ENCODE measurements at places on chromosomes 3 and 15. TPM values are rescaled to one million over a fixed set of nuclear protein-coding genes. Genes with fewer than 3 reads are reported as not detected.

- no peak for DNase-seq
Measured at GRCh38 chr15:79522656-79523055, 90.5 kb downstream of the MINAR1 start.

DNA sequence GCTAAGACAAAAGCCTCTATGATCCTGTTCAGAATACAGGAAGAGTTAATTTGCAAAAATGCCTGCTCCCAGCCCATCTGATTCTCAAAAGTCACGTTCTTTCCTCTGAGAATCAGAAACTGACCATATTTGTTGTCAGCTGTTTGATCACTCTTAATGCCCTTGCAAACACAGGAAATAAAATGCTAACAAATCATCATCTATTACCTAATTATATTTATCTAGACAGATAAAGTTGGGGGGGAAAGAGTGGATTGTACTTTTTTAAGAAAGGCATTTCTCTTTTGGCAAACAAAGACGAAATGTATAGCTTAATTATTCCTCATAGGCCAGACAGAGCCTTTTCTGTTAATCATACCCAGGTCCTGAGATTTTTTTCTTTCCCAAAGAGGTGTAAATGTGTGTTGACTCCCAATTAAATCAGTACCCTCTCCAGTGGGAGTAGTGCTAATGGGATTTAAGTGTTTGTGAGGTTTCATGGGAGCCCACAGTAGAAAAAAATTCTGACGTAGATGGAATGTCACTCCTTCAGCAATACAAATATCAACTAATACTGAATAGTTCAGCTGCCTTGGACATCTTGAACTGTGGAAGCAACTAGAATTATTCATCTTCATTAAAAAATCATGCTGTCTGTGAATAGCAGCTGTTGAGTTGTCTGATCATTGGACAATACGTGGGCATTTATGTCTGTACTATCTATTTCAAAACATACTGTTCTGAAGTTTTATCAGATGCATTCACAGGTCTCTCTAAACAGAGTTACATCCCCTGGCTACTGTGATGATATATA, 22.5 kb upstream of the BNIP2 start:
- no peak for DNase-seq

GRCh38 chr15:98744506-98744905, 96.2 kb downstream of the IGF1R start:
- no peak for DNase-seq

GRCh38 chr15:68249058-68249713, 19.7 kb upstream of the CLN6 start:
- no peak for DNase-seq

DNA sequence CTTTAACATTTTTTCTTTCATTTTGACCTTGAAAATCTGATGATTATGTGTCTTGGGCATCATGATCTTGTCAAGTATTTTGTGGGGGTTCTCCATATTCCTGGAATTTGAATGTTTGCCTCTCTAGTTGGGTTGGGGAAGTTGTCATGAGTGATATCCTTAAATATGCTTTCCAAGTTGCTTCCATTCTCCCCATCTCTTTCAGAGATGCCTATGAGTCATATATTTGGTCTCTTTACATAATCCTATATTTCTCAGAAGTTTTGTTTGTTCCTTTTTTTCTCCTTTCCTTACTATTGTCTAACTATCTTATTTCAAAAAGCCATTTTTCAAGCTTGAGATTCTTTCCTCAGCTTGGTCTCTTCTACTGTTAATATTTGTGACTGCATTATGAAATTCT, 69.0 kb upstream of the CCDC80 start:
- no peak for DNase-seq

DNA sequence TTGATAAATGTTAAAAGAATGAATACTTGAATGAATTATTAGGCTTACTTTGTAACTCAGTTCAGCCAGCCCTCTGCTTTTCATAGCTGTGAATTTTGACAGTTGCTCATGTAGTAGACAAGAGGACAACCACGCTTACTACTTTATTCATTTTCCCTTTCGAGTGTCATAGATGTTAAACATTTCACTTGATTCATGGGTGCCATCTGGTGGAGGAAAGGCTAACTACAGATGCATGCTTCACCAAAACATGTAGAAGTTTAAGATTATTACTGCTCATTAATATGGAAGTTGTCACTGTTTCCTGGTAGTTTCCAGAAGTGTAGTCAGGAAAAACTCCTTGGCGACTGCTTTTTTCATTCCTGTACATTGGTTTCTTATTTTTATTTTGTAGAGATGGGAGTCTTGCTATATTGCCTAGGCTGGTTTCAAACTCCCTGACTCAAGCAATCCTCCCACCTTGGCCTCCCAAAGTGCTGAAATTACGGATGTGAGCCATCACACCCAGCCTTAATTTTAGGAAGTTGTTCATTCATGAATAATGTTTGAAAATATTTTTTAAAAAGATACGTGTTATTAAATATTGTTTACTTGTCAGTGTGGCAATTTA, 163.2 kb downstream of the B3GALNT1 start:
- DNase-seq, result peak; percentile 22

DNA sequence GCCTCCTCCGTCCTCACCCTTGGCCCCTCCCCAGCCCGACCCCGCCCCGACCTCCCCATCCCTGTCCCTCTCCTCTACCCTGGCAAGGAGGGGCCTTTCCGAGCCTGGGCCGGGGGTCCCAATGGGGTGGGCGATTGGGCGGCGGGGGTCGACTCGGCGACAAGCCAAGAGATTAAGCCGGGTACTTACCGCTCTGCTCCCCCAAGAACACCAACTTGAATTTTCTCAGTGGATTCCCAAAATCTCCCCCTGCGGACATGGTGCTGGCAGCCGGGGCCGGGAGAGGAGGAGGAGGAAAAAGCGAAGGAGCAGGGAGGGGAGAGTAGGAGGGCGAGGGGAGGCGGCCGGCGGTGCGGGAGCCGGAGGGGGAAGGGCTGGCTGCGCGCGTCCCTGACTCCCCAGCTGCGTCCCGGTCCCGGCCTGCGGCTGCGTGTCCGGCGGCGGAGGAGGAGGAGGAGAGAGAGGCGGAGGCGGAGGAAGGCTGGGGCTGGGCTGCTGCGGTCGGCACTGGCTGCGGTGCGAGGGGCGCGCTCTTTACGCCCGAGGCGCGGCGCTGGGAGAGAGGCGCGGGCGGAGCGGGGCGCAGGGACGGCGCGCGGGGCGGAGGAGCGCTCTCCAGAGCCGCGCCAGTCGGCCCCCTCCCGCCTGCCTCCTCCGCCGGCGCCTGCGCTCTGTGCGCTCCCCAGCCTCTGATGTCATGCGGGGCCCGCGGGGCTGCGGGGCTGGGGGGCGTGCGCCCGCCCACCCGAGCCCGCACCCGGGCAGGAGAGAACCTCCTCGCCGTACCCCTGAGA, at the start of gene RAB6B:
Gene RAB6B, minus strand, starts transcription at position 675 of the 794 bp plus-strand sequence. Its CDS starts 416 bp downstream, at position 259.
- DNase-seq, result no peak

DNA sequence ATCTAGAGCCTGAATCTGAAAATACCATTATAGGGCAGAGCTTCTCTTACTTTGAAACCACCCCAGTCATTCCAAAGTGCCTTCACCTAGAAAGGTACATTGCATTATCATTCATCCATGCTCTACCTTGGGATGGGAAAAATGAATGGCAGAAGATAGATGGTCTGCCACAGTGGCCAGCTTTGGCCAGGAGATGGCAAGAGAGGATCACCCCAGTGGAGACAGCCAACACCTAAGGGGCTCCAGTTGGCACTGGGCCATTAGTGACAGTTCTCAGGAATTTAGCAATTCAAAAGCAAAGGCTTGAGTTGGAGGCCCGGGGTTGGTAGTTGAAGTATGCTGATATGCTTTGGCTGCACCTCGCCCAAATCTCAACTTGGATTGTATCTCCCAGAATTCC, 253.6 kb upstream of the MRPL3 start:
- DNase-seq, result no peak

DNA sequence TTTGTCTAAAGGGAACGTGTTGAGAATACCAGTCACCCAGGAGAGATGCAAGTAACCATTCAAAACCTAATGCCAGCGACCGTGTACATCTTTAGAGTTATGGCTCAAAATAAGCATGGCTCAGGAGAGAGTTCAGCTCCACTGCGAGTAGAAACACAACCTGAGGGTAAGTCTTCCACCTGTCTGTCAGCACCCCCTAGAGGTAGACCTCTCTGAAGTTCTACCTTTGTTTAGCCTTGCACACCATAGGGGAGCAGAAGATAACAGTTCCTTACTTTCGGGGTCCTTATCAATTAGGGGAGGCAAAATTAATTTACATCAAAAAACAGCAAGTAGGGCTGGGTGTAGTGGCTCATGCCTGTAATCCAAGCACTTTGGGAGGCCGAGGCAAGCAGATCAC, 124.4 kb downstream of the HCN4 start:
- peak; percentile 18 for DNase-seq

The WDR49 gene
- not detected for polyA plus RNA-seq

The COL6A5 gene
- polyA plus RNA-seq, result not detected

The VILL gene
- polyA plus RNA-seq, result 0.05 TPM

The RNU5B-1 gene
- polyA plus RNA-seq, result not detected

The MFAP1 gene
- 40.1 TPM for polyA plus RNA-seq

Measured in A549 (cell line).